ENCODE measurements at places on chromosomes 11 and 22. TPM values are rescaled to one million over a fixed set of nuclear protein-coding genes. Genes with fewer than 3 reads are reported as not detected.

Gene SMCO4
- 34.2 TPM for total RNA-seq

Gene OTOG
- total RNA-seq, result not detected

Gene APOA4
- not detected for total RNA-seq

Gene CADM1
- total RNA-seq, result 0.12 TPM

DNA sequence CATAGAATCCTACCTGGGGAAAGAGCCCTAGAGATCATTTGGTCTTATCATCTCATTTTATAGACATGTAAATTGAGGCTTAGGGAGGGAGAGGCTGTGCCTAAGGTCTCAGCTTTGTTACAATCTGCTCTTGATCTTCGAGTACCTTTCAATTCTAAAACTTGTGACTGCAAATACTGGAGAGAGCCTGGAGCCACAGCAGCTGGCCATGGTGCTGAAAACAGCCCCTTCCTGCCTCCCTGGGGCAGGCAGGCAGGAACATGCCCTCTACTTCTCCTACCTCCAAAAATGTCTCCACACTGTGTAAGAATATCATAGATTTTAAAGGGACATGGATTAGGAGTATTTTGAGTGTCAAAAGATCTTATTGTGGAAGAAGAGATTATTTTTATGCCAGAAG, 52.2 kb downstream of the C22orf42 start:
- H3K4me3 ChIP-seq, result no peak overlapping the region
- no peaks in the 10 kb centered on the region for H3K4me1 ChIP-seq
- DNase-seq, result peak; percentile 36
- peaks cover 25% of the 10 kb centered on the region for H3K27me3 ChIP-seq

DNA sequence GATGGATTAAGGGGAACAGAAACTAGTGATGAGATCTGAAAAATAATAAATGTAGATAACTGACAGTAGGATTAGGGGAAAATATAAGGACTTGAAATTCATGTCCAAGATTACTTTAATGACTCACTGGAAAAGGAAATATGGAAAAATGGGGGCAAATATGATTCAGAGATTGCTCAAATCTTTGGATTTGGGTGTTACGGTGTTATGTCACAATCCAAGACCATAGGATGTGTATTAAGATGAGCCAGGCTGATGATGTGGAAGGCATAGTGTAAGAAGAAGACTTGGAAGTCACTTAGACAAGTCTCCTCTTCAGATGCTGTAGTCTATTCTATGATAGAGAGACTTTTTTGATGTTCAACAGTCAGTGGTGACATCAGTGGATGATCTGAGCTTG, 323.7 kb downstream of the LUZP2 start:
- H3K36me3 ChIP-seq, result no peaks in the 10 kb centered on the region
- no peak overlapping the region for H3K27ac ChIP-seq
- peaks cover 10% of the 10 kb centered on the region for H3K4me1 ChIP-seq

DNA sequence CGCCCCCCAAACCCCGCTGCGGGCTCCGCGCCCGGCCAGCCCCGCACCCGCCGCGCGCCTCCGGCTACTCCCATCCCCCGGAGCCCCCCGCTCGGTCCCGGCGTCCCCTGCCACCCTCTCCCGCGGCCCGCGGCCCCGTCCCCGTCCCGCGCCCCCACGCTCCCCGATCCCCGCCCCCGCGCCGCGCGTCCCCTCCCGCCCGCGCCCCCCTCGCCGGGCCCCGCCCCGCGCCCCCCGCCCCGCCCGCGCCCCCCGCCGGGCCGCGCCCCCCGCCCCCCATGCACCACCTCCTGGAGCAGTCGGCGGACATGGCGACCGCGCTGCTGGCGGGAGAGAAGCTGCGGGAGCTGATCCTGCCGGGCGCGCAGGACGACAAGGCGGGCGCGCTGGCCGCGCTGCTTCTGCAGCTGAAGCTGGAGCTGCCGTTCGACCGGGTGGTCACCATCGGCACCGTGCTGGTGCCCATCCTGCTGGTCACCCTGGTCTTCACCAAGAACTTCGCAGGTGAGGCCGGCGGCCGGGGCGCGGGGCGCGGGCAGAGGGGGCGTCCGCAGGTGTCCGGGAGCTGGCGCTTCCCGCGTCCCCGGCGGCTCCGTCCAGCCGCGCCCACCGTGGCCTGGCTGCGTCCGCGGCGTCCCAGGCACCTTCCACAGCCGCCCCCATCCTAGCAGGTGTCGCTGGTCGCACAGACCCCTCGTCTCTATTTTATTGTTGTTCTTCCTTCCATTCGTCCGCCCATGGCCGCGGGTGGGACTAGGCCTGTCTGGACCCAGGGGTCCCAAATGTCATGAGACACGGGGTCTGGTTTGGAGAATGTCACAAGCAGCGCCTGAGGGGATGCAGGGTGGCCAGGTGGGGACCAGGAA, at the start of gene PANX2:
PANX2 (plus strand) TSS at position 279 of the 866 bp plus-strand sequence; CDS start at position 279, 0 bp downstream.
- no peaks in the 10 kb centered on the region for H3K36me3 ChIP-seq
- H3K4me3 ChIP-seq, result peak within 1 kb of the TSS; percentile 68
- no peaks in the 10 kb centered on the region for H3K27me3 ChIP-seq
- H3K27ac ChIP-seq, result no peak within 1 kb of the TSS
- no peak for DNase-seq

GRCh38 chr11:46493791-46494190, 100.0 kb downstream of the AMBRA1 start:
- H3K27ac ChIP-seq, result no peak overlapping the region
- H3K4me3 ChIP-seq, result no peak overlapping the region
- DNase-seq, result no peak
- H3K4me1 ChIP-seq, result no peaks in the 10 kb centered on the region
- no peaks in the 10 kb centered on the region for H3K36me3 ChIP-seq

DNA sequence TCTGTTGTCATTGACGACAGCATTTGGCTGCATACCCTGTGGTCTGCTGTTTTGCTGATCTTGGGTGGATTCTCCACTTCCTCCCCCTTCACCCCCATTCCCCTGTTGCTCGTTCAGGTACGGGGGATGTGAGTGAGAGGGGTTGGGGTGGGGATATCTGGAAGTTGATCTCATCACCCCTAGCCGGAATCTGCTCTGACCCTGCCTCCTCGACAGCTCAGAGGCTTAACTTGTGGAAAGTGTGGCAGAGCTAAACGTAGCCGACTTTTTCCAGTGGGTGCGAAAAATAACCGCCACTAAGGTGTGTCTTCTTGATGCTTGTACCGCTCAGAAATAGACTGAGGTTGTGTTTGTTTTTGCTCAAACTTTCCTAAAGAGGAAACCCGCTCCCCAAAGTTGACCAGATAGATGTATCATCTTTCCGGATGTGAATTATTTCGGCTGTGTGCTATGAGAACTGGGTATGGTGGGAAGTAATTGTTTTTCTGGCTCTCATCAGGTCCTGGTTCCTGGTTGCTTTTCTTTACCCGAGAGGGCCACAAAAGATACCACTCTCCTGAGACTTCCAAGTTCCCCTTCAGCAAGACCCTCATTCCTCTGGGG, 6.6 kb downstream of the ZBTB16 start:
- no peak overlapping the region for H3K4me3 ChIP-seq
- no peak for DNase-seq
- H3K27ac ChIP-seq, result no peak overlapping the region
- no peaks in the 10 kb centered on the region for H3K36me3 ChIP-seq
- peaks cover 92% of the 10 kb centered on the region for H3K27me3 ChIP-seq

DNA sequence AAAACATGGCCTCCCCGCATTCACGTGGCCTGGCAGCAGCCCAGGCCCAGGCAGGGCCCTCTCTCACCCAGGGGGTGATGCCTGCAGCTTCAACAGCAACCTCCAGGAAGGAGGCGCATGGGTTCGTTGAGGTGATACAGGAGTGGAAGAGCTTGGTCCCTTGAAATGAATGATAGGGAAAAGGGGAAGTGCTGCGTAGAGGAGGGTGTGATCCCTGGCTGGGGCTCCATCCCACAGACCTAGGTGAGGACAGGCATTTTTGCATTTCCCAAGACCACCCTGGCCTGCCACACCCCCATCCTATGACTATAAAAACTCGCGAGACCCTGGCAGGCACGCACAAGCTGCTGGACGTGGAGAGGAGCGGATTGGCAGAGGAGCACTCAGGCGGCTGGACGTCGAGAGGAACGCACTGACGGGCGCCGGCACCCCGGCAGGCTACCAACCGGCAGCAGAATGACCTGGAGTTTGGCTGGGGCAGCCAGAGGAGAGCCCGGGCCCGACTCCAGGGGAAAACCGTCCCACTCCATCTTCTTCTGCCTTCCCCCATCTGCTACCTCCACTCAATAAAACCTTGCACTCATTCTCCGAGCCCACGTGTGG, 32.6 kb downstream of the RTN4R start:
- no peak for DNase-seq
- no peaks in the 10 kb centered on the region for H3K36me3 ChIP-seq
- no peaks in the 10 kb centered on the region for H3K4me1 ChIP-seq
- H3K27ac ChIP-seq, result no peak overlapping the region

DNA sequence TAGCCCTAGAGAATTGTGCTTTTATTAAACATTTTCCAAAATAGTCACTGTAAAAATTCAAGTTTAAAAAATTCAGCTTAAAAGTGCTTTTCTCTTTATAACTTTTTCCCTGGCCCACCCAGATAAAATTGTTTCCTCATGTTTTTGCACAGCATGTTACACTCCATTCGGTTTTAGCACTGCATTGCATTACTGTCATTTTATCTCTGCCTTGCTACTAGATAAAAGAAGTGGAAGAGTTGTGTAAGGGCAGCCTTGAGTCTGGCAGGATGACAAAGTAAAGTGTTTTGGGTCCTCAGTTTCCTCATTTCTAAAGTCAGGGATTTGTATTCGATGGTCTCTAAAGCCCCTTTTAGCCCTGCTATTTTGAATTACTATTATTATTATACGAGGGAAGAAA, 99.8 kb downstream of the ATM start:
- H3K4me1 ChIP-seq, result peaks cover 13% of the 10 kb centered on the region
- DNase-seq, result no peak
- H3K27me3 ChIP-seq, result no peaks in the 10 kb centered on the region
- H3K27ac ChIP-seq, result no peak overlapping the region

GRCh38 chr11:16603245-16603644, 135.2 kb upstream of the C11orf58 start:
- H3K4me1 ChIP-seq, result peaks cover 8% of the 10 kb centered on the region
- peaks cover 72% of the 10 kb centered on the region for H3K27me3 ChIP-seq
- no peak overlapping the region for H3K4me3 ChIP-seq
- no peak overlapping the region for H3K27ac ChIP-seq
- DNase-seq, result no peak

GRCh38 chr11:14638561-14638960, 5.0 kb upstream of the PDE3B start:
- no peaks in the 10 kb centered on the region for H3K36me3 ChIP-seq
- no peak overlapping the region for H3K27ac ChIP-seq
- no peaks in the 10 kb centered on the region for H3K4me1 ChIP-seq

DNA sequence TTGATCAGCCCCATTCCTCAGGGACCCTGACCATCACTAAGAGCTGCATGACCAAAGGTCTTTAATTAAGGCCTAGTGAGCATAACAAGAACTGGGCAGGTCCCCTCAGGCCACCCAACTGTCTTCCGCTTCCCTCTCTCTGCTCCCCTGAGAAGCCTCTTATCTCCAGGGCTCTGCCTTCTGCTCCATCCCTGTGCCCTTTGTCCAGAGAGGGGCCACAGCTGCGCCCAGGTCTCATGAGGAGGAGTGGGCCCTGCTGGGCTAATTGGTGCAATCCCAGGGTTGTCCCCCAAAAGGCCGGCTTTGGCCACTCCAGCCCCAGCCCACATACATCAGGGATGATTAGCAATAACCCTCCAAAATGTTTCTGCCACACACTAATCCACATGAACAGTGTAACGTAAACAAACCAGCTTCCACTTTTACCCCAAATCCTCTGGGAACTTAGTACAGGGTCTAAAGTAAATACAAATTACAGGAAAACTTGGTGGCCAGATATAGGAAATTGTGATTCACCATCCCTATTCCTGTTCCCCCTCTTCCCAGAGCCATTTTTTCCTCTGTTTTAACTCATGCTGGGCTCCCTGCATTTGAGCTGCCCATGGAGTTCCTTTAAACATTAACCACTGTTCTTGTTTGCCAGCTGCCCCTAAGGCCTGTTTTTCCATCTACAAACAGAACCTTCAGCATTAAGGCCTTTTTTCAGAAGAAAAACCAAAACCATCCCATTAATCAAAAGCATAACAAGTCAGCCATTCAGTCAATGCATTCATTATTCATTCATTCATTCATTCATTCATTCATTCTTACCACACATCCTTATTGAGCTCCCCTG, 34.6 kb upstream of the CAVIN3 start:
- no peak for DNase-seq
- H3K4me1 ChIP-seq, result peaks cover 4% of the 10 kb centered on the region
- no peaks in the 10 kb centered on the region for H3K36me3 ChIP-seq
- H3K27me3 ChIP-seq, result peaks cover 11% of the 10 kb centered on the region
- H3K27ac ChIP-seq, result no peak overlapping the region
